ENCODE measurements at places on chromosomes 7 and 10.
A peak's percentile ranks its signal among the peaks of the same experiment; 100 is the strongest.

GRCh38 chr10:126130271-126130710, 233.9 kb downstream of the FANK1 start:
- DNase-seq: no peak

DNA sequence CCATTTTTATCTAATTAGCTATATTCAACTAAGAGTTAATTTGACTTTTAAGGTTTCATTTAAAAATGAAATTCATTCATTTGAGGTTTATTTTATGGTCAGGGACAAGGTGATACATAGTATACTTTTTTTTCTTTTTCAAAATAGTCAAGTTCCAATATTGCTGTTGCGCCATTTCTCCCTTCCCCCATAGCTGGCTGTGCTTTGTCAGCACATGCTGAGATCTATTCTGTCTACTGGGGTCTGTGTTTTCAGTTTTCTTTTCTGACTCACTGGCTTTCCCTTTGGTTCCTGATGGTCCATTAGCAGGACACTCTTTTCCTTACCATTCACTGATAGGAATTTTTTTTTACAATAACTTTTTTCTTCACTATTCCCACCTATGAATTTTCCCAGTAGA, 336.4 kb upstream of the TMEM229A start:
- no peak for DNase-seq

DNA sequence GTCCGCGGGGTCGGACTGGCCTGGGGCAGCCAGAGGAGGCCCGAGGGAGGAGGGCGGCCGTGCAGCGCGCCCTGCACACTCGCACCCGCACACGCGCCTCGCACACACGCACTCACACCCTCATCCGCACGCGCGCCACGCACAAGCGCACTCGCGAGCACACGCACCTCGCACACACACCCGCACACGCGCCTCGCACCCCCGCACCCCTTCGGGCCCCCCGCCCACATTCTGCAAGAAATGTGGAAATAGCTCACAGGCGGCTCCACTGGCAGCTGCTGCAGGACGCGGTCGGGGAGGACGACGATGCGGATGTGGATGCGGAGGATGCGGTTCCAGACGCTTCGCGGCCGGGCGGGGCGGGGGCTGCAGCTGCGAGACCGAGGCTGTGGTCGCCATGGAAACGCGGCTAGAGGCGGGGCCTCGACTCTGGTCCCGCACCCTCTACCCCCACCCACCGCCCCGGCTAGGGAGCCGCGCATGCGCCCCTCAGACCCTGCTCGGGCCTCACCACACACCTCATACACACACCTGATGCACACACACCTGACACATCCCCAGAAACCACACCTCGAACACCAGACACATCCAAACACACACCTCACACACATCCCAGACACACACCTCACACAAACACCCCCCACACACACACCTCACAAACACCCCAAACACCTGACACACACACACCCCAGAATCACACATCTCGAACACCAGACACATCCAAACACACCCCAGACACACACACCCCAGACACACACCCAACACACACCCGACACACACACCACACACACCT, at the start of gene CALY:
CALY (minus strand) TSS at position 320 of the 793 bp plus-strand sequence. CDS start 7,907 bp downstream, outside the sequence.
- DNase-seq: peak; percentile 37

- no peak for DNase-seq
Observed at GRCh38 chr10:92011560-92012214, 88.1 kb downstream of the BTAF1 start.

DNA sequence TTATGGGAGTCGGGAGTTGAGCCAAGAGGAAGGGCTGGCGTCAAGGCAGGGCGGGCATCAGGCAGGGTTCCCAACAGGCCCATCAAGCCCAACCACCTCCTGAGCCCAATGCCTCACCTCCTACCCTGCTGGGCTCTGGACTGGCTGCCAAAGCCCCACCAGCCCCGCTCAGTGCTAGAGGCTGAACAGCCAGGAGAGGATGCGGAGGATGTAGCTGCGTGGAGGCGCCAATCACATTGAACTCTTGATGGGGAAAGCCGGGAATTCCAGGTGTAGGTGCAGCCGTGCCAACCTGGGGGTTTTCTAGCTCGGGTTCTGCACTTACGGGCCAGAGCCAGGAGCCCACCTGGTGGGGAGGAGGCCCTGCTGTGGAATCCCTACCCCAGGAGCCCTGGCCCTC, 12.9 kb downstream of the ATP5MF start:
- DNase-seq: no peak

Measured in GF-D8 (cell line).